ENCODE measurements at places on chromosomes 6 and 20.

DNA sequence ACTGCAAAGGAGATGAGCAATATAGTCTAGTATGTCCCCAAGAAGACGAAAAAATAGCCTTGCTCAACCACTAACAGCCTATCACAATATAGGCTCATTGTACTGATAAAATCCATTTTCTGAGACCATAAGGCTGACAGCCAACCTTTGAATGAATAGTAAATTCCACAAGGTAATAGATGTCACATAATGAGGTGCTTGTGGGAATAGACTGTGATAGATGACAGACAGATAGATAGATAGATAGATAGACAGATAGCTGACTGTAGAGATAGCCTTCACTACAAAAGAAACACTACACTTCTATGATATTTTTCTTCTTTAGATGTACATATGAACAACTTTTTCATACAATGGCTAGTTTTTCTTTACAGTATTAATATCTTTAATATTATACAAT is 760.3 kb upstream of the NRSN1 start:
- DNase-seq, result no peak

- no peak for DNase-seq
These were observed 84.6 kb downstream of the FYN start for GRCh38 chr6:111788379-111789276.

DNA sequence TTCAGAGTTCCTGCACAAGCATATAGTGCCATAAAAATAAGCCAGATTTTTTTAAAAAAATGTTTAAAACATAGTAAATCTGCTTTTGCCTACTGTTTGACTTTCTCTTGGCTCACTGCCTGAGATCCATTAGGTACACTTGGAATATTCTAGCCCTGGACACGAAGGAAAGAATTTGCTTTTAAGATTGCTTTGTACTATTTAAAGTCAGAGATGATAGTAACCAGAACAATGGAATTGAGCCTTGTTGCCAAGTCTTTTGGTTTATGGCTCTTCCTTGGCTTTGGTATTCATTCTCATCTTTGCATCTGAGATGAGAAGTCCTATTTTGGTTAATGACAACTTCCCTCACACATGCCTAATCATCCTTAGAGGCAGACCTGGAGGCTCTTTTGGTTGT is 32.4 kb downstream of the CNR1 start:
- no peak for DNase-seq

GRCh38 chr6:99614430-99615186 is 8.0 kb downstream of the PRDM13 start:
- DNase-seq, result no peak

DNA sequence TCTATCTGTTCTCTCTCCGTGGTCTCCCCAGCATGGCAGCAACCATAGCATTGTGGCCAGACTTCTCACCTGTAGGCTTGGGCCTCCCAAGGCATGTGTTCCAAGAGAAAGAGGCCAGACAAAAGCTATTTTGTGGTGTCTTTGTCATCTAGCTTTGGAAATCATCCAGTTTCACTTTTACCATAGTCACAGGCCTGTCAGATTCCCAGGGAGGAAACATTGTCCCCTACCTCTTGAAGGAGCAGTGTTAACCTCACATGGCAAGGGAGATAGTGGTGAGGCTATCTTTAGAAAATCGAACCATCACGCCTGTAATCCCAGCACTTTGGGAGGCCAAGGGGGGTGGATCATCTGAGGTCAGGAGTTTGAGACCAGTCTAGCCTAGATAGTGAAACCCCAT is 42.3 kb upstream of the RALGAPA2 start:
- no peak for DNase-seq

DNA sequence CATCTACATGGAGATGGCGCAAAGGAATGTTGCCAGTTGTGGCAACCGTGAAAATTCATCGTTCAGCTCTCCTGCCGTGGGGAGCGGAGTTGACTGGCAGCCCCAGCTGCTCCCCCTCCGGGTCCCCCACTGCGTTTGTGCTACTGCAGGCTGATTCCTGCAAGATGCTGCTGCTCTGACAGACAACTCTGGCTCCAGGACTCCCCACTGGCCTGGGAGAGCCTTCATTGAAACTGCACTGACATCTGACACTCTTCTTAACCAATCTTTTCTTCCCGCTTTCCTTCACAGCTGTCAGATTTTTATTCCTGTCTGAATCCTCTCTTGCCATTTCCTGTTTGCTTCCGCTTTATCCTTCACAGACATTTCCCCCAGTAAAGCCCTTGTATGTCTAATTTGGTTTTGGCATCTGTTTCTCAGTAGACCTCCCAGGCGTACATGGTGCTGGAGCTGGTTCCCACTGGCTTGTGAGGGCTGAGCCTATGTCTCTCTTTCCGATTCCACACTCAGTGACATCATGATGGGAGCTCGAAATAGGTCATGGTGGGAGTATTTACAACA is 9.5 kb upstream of the ATRN start:
- no peak for DNase-seq

DNA sequence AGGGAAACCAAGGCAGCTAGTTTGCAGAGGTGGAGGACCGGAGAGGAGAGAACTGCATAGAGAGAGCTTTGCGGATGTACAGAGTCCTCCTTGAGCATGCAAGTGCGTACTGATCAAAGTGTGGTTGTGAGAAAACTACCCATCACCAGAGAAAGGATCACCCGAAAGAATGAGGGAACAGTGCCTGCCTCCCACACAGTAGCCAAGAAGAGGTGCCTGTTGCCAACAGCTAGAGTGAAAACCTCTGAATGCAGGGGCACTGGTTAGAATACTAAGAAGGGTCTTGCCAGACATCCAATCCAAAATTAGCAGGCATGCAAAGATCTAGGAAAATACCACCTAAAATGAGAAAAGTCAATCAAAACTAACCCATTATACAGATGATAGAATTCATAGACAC is 166.6 kb upstream of the AKAP12 start:
- no peak for DNase-seq

DNA sequence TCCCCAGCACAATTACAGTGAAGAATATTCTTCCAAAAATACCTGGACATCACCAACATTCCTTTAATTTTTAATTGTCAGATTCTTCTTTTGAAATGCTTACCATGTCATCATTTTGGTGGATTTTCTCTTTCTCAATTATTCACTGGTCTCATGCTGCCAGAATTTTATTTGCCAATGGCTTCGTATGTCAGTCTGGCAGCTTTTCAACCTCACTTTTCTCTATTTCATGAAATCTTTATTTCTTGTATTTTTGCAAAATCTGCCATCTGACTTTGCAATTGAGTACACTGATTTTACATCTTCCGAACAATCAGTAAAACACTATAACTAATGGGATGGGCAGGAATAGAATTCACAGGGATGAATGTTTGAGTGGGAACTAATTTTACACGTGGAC is 84.1 kb downstream of the BTBD9 start:
- no peak for DNase-seq

DNA sequence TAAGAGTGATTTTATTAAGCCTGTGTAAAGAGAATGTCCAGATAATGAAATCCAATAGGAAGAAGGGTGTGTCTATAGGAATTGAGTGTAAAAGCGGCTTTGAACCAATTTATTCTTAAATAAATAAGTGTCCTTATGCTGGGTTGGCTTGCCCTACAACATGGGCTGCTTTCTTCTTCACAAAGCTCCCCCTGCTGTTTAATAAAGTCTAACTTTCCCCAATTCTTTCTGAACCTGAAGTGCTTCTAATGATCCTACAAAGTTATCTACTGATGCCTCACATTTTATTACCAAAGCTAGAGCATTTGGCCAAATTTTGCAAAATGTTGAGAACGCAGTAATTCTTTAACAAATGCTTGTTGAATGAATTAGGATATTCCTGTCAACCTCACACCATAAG is 36.3 kb upstream of the SIRT5 start:
- DNase-seq, result no peak

- no peak for DNase-seq
These were observed 19.5 kb downstream of the PNPLA1 start for GRCh38 chr6:36289281-36289878.

DNA sequence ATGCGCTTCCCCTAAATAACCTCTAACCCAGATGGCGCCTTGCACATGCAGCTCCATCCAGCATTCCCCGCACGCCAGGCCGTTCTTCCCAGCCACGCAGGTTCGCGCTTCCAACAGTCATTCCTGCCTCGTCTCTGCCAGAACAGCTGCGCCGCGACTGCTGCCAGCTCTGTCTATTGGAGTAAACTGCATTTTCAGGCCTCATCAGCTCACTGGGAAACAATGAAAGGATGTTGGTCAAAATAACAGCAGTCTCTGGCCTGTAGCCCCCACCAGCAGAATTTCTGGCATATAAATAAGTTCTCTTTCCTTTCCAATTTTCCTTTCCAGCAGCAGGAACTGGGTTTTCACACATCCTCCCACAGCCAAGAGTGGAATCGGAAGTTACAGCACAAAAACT is 14.6 kb downstream of the NRSN1 start:
- no peak for DNase-seq

DNA sequence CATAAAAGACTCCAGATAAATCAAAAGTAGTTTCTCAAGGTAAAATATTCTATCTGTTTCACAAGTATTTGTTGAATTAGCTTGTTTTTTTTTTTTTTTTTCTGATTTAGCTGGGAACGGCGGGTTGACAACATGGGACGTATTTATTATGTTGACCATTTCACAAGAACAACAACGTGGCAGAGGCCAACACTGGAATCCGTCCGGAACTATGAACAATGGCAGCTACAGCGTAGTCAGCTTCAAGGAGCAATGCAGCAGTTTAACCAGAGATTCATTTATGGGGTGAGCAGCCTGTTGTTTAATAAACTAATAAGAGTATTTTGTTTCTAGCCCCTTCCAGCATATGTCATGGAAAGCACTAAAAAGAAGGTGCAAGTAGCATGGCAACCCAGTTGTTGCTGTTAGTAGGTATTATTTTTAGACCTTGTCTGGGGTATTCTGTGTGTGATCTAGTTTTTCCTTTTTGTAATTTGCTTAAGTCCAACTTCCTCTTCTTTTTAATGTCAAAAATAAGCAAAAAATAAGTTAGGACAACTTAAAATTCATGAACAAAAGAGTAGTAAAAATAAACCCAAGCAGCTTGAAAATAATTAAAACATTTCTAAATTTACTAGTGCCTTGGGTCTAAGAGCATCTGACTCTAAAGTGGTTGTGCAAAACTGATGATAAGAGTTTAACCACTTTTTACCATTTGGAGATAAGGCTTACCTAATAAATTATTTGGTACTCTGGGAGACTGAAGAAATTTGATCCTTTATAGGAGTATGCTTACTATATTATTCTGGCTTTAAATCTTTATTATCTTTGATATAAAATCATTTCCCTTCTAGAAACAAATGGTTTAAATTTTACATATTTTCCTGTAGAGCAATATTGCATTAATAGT is 70.8 kb upstream of the DYNLRB1 start:
- DNase-seq, result no peak

GRCh38 chr6:145485288-145485687 is 250.0 kb downstream of the EPM2A start:
- DNase-seq, result no peak

DNA sequence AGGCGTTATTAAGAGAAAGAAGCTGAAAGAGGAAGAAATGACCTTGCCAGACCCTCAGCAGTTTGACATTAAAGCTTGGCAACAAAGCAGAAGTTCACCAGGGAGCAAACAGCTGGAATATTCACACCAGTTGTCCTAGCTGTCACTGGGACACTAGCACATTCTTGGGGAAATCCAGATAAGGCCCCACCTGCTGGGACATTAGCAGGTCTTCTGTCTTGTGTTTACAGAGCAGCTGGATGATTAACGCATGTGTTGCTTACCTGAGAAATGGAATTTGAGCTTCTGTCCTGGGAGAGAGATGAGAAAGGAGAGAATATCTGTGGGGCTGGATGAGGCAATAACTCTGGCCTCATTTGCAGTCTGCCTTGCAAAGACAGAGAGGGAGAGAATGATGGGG is 137.6 kb upstream of the RIN2 start:
- DNase-seq, result no peak

- no peak for DNase-seq
These were observed 505.5 kb downstream of the PRIM2 start for GRCh38 chr6:57822896-57823358.

DNA sequence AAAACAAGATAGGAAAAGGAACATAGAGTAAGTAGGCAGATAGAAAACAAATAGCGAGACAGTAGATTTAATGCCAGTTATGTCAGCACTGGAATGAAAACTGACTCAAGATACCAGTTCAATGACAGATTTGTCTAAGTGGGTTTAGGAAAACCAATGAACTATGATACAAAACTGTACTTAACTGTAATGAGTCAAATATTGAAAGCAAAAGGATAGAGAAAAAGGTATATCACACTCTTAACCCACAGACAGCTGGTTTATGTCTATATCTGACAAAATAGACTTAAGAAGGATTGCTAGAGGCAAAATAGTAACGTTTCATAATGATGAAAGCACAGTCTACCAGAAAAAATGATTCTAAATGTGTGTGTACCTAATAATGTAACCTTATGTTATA is 38.2 kb downstream of the ATRN start:
- DNase-seq, result no peak

- DNase-seq, result no peak
These were observed 2.6 kb upstream of the ZKSCAN3 start for GRCh38 chr6:28347119-28347518.

DNA sequence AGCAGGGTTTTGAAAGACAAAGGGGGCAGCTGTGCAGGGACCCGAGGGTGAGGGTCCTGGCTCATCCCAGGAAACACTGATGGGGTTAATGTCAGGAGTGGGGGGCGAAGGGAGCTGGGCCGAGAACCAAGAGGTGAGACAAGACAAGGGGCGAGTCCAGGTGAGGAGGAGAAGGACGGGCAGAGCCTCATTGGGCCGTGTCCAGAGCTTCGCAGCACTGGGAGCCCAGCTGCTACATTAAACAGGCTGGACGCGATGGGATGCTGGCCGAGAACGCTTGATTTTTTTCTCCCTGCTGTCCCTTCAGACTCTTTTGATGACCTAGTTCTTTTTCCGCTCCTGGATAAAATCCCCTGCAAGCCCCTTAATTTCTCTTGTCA is 172.8 kb upstream of the SNX9 start:
- no peak for DNase-seq

GRCh38 chr6:150906641-150907326 is 41.3 kb downstream of the MTHFD1L start:
- DNase-seq, result no peak

DNA sequence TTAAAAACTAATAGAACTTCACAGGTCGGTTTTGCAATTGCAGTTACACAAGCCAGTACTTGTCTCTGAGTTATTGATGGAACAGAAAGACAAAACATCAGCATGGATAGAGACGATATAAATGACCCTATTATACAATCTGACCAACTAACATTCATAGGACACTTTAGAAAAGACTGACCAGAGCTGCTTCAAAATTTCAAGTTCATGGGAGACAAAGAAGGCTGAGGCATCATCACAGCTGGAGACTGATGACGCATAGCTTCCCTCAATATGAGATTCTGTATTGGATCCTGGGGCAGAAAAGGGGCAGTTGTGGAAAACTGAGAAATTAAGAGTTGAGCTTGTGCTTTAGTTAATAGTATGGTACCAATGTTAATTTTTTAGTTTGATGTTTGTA is 174.0 kb downstream of the THBS2 start:
- DNase-seq, result no peak

DNA sequence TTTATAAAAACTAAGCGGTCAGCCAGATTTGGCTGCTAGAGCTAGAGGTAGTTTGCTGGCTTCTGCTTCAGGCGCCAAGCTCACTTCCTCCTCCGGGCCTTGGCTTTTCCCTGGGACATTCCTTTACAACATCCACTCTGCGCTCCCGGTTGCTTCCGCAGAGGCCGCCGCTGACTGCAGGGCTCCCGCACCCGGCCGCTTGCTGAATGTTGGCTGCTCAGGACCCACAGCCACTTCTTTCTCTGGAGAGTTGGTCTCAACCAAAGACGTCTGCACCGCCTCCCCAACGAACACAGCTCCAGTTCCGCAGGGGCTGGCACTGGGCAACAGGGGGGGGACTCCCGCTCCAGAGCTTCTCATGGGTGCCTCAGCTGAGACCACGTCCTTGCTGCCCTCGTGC is 282.8 kb downstream of the TFAP2C start:
- no peak for DNase-seq

GRCh38 chr6:166490671-166491500 is 95.6 kb downstream of the RAMACL start:
- DNase-seq, result no peak
